ENCODE measurements at places on chromosomes 3 and 15.

DNA sequence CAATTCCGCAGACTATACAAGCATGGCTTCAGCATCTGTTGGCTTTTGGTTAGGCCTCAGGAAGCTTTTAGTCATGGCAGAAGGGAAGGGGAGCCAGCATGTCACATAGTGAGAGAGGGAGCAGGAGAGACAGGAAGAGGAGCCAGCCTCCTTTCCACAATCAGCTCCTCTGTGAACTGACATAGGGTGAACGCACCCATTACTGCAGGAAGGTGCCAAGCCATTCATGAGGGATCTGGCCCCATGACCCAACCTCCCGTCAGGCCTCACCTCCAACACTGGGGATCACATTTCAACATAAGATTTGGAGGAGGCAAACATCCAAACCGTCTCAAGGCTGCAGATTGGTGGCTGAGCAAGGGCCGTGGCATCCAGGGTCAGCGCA lies 106.3 kb downstream of the LRRK1 start:
- DNase-seq: no peak

DNA sequence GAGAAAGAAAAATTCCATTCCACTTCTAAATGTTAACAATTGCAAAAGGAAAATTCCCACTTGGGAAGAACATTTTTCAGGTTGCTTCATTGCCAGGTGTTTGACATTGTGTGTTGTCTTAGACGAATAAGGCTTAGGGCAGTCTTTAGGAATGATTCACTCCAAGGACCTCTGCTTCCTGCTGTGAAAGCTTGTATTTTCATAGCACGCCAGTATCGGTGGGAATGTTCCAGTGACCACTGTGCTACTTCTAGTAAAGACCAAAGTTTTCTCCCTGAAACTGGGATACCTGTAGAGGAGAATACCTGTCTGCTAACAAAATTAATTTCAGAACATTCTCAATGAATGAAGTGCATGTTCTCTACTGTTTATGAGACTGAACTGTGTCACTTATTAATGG lies 64.1 kb downstream of the CDIN1 start:
- DNase-seq: no peak

GRCh38 chr3:48518069-48518468 lies 14.1 kb upstream of the SHISA5 start:
- no peak for DNase-seq

DNA sequence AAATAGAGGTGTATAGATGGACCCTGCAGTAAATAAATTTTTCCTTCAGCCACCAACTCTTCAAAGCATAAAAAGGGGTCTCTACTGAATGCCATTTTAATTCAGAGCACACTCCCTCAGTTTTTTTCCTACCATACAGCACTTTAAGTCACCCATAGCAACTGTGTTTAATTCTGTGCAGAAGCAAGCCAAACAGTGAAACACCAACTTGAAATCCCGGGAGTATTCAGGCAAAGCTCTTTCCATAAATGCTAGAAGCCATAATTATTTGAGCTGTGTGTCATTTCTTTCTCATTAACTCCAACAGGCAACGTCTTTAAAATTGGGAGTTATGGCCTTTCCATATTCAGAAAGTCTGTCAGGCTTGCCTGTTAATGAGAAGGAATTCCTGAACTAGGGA lies 562.1 kb downstream of the GRM7 start:
- DNase-seq: no peak

DNA sequence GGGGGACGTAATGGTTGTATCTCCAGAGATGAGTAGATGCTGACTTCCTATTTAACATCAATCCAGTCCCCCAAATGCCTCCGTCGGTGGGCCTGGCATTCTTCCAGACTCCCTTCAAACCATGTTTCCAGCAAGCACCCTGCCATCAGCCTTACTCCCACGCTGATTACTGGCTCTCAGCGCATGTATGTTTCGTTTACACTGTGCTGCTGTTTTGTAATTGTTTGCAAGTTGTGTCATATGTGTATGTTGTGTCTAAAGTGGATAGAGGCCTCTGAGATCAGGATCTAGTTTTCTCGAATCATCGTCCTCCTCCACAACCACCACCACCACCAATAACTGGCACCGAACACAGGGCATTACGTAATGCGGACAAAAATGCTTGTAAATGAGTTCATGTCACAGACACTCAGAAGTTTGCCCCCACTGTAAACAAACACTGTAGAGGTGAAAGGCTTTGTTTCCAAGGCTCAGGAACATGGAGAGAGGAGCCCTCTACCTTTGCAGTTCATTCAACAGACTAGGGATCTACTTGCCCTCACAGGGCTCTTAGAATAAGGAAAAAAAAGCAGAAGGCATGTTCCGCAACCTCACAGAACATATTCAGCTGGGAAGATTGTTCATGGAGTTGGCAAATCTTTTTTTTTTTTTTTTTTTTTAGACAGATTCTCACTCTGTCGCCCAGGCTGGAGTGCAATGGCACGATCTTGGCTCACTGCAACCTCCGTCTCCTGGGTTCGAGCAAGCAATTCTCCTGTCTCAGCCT lies 46.1 kb upstream of the SEMA4B start:
- no peak for DNase-seq

DNA sequence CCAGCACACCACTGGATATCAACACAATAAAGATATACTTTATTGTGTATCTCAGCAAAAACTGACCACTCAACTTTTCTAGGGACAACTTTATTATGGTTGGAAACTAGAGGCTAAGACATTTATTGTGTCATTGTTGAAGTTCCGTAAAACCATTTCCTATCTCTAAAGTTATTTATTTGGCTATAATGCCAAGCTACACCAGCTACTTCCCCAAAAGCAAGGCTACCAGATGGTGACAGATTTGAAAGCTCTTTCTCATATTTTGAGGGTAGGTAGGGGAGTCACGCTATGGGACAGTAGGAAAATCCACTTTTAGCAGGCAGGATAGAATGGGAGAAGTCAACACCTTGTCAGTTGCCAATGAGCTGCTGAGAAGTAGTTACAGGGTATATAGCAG lies 834.6 kb upstream of the CFAP20DC start:
- DNase-seq: no peak

DNA sequence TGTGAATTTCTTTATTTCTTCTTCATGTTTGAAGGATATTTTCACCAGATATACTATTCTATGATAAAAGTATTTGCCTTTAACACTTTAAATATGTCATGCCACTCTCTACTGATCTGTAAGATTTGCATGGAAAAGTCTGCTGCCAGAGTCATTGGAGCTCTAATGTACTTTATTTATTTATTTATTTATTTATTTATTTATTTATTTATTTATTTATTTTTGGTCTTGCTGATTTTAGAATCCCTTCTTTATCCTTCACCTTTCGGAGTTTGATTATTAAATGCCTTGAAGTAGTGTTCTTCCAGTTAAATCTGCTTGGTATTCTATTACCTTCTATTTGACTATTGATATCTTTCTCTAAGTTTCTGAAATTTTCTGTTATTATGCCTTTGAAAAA lies 1669.6 kb downstream of the OTOL1 start:
- DNase-seq: no peak

- DNase-seq: peak; percentile 22
Measured at GRCh38 chr3:2810723-2811122, 299.5 kb downstream of the IL5RA start.

GRCh38 chr3:14425581-14426304 lies 23.3 kb downstream of the SLC6A6 start:
- no peak for DNase-seq

DNA sequence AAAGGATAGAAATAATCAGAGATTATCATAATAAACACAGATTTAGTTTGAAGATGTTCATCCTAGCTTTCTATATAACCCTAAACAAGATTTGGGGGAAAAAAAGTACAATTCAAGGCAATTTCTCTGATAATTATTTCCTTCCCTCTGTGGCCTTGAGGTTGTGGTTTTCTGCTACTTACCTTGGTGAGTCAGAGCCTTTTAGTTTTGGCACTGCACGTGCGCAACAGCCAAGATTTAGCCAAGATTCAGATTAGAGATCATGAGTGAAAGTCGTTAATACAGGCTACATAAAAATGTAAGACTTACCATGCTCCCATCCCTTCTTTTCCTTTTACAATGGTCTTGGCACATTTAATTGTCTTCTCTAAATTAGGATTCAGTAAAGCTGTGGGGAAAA lies 6.7 kb downstream of the LYZL4 start:
- no peak for DNase-seq

GRCh38 chr3:137852391-137852830 lies 88.3 kb downstream of the SOX14 start:
- no peak for DNase-seq

- DNase-seq: no peak
Measured at GRCh38 chr15:39364721-39365120, 216.2 kb upstream of the THBS1 start.

DNA sequence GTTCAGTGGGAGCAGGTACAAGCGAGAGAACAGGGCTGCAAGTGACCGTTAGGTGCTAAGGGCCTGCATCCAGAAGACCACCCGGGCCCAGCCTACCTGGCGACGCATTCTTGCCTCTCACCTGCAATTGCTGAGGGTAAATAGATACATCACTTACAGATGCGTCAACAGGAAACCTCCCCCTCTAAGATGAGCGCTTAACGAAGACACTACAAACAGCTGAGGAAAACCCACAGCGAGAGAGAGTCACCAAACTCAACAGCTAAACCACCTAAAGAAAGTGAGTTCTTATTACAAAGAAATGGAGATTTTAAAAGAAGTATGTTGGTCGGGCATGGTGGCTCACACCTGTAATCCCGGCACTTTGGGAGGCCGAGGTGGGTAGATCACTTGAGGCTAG lies 157.9 kb downstream of the CHSY1 start:
- DNase-seq: no peak

GRCh38 chr3:48437812-48438211 lies 2.1 kb downstream of the CCDC51 start:
- no peak for DNase-seq

DNA sequence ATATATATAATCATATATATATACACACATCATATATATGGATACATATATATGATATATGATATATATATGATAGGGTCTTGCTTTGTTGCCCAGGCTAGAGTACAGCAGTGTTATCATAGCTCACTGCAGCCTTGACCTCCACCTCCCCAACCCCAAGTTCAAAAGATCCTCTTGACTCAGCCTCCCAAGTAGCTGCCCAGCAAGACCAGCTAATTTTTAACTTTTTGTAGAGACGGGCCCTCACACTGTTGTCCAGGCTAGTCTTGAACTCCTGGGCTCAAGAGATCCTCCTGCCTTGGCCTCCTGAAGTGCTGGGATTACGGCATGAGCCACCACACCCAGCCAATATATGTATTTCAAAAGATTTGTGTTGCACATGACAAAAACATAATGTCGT lies 83.0 kb downstream of the TBL1XR1 start:
- no peak for DNase-seq

GRCh38 chr3:102156426-102156825 lies 278.4 kb upstream of the ZPLD1 start:
- DNase-seq: no peak

DNA sequence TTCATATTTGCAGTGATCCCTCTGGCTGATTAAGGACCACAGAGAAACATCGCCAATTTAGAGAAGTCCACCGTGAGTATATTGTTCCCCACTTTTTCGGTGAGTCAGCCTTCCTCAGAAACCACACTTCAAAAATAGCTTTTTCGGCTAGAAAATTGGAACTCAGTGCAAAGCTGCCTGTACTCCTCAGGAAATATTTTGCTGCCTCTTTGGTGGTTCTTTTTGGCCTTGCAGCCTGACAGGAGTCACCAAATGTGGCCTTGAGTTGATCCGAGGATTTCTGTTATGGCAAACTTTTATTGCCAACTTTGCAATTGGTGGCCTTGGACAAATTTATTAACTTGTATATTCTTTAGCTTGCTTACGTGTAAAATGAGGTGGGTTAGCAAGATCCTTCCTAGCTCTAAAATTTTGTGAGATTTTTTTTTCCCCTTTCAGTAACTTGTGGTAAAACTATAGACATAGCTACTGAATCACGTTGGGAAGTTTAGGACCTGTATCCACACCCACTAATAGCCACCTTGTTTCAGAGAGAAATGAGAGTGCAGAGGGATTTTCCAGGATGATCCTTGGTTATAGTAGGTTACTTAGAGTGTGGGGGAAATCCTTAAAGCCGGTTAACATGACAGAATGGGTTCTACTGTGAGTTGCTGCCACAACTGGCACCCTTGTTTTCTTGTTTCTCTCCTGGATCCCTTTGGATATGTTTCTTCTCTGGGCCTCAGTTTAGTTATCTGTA lies 9.9 kb downstream of the ARL6IP5 start:
- no peak for DNase-seq

DNA sequence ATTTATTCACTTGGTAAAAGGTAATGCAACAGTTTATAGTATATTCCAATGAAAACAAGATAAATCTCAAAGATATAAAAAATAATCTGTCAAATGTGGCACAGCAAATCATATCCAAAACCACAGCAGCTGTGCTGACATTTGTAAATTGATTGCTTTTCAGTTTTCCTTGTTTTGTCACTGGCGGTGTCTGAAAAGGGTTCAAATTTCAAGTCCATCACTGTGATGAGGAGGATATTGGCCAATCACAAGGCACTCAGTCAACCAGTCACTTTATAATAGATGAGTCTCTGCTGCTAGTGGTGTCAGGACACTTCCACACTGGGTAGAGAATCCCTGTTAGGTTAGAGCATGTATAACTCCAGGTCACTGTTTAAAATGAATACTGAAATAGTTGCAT lies 154.8 kb downstream of the SLC9A9 start:
- no peak for DNase-seq

GRCh38 chr3:30908456-30909037 lies 14.1 kb upstream of the GADL1 start:
- DNase-seq: no peak

DNA sequence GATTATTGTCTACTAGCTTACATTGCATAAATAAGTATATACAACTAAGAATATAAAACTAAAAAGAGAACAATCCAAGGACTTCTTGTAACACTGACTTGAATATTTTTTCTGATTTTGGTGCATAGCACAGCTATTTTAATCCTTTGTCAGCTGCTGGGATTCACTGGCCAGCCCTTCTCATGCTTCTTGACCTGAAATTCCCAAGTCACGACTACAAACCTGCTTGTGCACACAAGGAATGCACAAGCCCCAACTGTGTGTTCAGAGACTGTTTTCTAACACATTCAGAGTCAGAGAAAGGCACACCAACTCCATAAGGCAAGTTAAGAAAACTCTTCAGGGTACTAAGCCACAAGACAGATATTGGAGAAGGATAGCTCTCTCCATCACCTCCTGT lies 80.9 kb downstream of the TNIK start:
- DNase-seq: no peak
